ENCODE measurements at places on chromosomes 11 and 22.

DNA sequence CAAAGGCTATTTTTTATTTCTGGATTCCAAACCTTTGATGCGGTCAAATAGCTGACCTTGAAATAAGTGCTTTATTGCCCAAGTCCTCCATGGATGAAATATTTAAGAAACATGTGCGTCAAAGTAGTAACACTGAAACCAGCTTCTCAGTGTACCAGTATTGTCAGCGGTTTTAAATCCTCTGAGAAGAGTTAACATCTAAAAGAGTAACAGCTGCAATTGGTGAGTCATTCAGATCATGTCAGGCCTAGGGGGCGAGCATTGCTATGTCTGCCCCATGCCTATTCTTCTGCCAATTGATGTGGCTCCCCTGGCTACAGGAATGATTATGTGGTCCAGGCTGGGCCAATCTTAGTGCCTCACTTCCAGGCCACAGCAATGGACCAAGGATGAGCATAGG lies 263.3 kb upstream of the SORL1-AS1 start:
- no peak for DNase-seq

GRCh38 chr11:102449651-102450570 lies 2.7 kb downstream of the TMEM123 start:
- no peak for DNase-seq

GRCh38 chr11:112718483-112718882 lies 242.7 kb upstream of the NCAM1 start:
- DNase-seq: no peak

DNA sequence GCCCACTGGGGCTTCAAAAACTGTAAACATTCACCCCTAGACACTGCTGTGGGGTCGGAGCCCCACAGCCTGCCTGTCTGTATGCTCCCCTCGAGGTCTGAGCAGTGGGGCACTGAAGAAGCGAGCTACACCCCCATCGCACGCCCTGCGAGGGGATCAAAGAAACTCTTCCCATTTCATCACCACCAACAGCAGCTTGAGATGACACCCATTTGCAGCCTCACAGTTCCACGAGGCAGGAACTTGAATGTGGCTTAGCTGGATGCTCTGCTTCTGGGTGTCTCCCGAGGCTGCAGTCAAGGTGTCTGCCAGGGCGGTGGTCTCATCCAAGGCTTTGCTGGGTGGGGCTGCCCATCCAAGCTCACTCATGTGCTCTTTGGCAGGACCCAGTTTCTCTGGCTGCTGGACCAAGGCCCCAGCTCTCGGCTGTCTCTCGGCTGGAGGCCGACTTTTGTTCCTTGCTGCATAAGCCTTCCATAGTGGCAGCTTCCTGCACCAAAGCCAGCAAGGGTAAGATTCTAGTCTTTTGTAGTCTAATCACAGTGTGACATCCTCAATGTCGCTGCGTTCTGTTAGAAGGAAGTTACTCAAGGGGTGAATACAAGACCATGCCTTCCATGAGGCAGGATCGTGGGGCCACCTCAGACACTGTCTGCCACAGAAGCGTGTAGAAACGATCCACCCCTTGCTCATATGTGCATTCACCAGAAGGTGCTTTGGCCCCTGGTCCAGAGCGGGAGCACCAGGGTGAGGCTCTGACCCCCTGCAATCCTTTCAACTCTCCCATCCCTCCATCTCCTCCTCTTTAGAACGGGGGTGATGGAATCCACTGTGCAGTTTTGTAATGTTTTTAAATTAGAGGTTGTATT lies 46.2 kb upstream of the SEPTIN5 start:
- DNase-seq: no peak

- no peak for DNase-seq
Measured at GRCh38 chr11:8415195-8415594, 151.5 kb upstream of the LMO1 start.

DNA sequence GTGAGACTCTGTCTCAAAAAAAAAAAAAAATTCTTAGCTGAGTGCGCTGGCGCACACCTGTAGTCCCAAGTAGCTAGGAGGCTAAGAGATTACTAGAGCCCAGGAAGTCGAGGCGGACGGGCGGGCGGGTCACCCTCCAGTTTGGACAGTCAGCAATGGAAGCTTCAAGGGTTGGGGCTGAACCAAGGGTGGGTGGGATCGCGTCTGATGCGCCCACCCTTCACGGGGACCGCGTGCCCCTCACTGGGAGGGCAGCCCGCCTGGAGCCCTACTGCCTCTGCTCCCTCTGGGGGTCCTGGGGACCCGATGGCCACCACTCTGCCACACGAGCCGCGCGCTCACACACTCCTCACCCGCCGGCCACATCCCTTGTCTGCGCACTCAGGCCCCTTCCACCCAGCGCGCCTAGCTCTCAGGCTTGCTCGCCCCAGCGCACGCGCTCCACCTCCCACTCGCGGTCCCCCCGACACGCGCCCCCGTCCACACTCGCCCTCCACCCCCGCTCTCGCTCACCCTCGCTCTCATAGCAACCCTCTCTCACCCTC lies 494 bp downstream of the CHID1 start:
- no peak for DNase-seq

GRCh38 chr11:128779036-128779435 lies 85.2 kb downstream of the FLI1 start:
- DNase-seq: no peak

DNA sequence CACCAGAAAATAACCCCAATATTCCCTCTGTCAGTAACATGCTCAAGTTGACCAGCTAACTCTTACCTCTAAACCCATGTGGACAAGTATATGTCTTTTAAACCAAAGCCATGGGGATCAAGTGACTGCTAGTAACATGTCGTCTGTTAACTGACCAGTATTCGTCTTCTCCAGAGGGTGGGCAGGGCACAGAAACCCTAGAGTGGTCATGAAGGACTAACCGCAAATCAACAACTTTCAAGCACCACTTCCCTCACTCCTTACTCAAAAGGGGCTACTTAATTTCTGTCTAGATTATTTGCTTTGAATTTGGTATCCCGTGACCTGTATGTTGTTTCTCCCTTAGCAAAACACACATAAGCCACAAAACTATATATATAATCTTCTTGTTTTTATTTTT lies 293.2 kb downstream of the SWAP70 start:
- no peak for DNase-seq

DNA sequence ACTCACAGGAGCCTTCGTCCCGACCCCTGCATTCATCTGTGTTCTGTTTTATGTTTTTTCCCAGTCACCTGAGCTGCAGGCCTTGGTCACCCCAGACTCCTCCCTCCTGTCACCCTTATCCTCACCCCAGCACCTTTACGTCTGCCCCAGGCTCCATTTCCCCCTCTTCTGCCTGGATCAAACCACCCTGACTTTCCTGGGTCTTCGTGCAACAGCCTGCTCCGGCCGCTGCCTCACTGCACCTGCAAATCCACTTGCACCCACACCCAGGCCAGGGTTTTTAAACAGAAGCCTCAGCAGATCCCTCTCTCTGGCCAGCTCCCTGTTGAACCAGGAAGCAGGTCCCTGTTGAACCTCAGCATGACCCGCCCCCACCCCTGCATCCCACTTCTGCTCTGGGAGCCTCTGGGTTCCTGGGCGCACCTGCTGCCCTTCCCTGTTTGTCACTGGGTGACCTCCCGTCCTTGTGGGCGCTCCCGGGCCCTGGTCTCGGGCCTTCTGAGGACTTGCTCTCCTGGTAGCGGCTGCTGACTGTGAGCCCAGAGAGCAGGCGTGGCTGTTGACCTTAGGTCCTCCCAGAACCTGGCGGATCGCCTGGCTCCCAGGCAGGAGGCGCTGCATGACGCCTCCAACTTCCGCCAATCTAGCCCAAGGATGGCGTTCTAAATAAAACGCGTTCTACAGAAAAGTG lies 12.8 kb downstream of the MAPK8IP2 start:
- no peak for DNase-seq

DNA sequence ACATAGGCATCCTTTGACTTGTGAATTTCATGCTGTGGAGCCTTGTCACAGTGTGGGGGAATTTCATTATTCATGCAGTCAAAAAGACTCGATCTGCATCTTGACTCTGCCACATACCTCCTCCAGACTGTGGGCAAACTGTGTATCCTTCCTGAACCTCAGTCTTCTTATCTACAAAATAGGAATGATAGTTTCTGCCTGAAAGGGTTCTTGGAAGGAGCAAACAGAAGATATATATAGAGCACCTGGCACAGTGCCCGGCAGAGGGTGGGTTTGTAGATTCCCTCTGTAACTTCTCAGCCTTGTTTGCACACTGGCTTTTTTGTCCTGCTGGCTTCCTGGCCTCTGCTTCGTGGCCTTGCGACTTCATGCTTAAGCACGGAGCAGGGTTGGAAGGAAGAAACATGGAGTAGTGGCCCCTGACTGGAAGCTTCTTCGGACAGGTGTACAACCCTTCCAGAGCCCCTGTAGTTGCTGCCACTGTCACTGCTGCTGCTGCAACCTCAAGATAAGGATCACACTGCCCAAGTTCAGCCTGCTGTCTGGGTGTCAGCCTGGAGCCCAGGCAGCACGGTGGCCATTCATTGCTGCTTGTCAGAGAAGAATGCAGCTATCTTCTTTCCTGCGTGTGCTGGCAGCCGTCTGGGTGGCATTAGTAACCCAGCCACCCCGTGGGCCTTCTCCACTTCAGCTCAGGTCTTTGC lies 106.4 kb downstream of the MICAL2 start:
- DNase-seq: no peak

DNA sequence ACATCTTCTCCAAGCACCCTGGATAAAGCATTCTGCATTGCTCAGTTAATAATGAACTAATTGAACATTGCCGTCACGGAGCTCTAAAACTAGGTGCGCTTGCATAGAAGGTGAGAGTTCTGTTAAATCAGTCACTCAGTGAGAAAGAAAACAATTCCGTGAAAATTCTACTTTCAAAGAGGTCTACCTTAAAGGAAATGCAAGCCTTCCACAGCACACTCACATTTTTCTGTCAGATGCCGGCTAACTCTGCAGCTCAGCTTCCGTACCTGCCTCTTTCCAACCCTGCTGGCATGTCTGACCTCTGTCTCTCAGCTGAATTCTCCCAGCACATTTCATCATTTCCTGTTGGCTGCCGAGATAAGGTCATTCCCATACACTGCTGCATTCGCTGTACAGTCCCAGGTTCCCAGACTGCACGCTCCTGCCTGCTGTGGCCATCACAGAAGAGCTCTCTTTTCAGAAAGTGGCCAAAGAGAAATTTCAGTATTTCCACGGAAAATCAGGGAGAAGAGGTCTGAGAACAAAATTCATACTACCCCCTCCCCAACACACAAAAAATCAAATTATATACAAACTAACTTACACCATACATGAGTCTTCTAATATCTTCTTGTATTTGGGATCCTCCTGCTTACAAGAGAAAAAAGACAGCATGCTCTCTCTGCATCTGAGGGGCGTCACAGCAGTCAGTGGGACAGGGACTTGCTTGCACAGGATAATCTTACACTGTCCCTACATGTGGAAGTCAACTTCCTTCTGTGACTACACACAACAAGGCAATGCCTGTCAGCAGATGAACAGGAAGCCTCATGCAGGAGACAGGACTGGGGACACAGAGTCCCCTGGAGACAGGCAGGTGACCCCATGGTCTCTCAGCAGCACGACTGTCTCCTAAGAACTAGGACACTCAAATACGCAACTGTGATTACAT lies 55.1 kb downstream of the PACSIN2 start:
- no peak for DNase-seq

- DNase-seq: no peak
Measured at GRCh38 chr11:87266751-87267150, 229.0 kb downstream of the TMEM135 start.

- DNase-seq: no peak
Measured at GRCh38 chr11:69981119-69981784, 96.9 kb upstream of the ANO1 start.

- peak; percentile 81 for DNase-seq
Measured at GRCh38 chr11:75532200-75533048, 6.7 kb upstream of the GDPD5 start.

- DNase-seq: no peak
Measured at GRCh38 chr11:17952487-17952886, 60.4 kb downstream of the SERGEF start.

- no peak for DNase-seq
Measured at GRCh38 chr11:61297746-61298145, 2.6 kb upstream of the VWCE start.

DNA sequence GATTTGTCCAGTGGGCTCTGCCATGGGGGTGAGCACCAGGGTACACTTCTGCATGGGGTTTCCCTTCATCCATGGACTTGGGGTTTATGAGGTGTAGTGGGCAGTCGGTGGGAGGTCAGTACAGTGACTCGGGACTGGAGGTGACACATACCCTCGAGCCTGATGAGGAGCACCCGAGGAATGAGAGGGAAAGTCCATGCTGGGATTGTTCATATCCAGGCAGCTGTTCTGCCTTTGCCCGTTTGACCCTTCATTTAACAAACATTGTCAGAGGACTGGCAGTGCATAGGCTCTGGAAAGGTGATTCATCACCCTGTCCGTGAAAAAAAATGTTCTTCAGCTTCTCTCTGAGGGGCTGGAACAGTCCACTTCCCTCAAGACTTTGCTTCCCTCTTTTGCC lies 2.7 kb downstream of the NAV2 start:
- DNase-seq: no peak

DNA sequence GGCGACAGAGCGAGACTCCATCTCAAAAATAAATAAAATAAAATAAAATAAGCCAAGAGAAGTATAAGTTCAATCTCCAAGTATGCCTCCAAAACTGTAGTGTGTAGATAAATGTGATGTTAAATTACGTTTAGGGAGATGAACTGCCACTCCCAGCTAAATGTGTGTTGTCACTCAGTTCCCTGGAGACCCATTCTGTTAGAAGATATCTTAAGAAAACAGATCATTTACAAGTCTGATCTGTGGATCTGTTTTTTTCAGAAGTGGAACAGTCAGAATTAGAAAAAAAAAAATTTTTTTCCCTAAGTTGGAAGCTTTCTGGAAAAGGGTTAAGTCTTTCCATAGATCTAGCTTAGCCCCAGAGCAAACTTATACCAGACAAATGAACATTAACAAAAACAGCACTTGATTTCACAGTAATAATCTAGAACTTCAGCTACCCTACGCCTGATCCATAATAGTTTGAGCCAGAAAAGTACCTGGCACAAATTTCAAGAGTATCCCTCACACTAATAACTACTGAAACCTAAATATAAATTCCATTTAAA lies 18.2 kb downstream of the CELF1 start:
- DNase-seq: no peak

- no peak for DNase-seq
Measured at GRCh38 chr11:2708151-2708581, 8.4 kb upstream of the KCNQ1OT1 start.

DNA sequence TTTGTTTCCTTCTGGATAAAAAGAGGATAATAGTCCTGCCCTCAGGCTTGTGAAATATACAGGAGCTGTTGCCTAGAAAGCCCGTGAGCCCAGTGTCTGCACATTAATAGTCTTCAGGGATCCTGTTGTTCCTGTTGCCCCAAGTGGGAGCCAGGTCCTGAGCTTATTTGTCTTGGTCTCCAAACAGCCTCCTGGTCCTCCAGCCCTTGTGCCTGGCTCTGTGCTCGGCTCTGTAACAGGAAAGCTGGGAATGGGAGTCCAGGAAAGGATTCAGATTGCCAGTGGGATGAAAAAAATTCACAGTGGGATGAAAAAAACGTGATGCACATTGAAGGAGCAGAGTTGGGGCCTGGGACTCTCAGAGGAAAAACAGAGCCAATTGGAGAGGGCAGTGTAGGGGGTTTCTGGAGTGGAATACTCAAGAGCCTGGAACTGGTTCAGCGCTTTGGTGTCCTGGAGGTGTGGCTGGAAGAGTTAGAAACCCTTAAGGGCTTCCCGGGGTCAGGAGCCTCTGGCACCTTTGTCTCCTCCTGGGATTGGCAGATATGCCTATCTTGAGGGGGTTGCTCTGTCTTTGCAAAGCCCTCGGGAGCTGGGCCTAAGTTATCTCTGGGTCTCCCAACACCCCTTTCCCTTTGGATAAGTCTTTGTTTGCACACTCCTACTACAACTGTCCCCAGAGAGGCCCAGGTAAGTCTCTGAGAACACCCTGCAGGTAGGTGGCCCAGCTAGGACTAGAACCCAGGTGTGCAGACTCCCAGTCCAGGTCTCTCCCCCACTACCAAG lies 2.3 kb upstream of the INPPL1 start:
- no peak for DNase-seq
